Tongue (tissue), 3 donors: ENCODE measurements at places on chromosomes 16 and 17.

DNA sequence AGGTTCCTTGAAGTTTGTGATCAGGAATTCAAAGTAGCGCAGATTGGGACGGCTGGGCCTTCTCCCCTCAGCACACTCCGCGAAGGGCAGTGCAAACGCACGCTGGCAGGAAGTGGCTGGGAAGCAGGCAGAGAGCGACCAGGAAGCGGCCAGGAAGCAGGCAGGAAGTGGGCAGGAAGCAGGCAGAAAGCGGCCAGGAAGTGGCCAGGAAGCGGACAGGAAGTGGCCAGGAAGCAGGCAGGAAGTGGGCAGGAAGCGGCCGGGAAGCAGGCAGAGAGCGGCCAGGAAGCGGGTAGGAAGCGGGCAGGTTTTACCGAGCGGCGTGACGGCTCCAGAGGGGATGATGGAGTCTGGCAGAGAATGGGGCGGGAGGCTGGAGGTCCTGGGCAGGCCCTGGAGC lies 3.2 kb downstream of the DPEP1 start:
- DNase-seq: no peak

- DNase-seq: no peak
Observed at GRCh38 chr16:84330685-84331050, 36.0 kb downstream of the WFDC1 start.

DNA sequence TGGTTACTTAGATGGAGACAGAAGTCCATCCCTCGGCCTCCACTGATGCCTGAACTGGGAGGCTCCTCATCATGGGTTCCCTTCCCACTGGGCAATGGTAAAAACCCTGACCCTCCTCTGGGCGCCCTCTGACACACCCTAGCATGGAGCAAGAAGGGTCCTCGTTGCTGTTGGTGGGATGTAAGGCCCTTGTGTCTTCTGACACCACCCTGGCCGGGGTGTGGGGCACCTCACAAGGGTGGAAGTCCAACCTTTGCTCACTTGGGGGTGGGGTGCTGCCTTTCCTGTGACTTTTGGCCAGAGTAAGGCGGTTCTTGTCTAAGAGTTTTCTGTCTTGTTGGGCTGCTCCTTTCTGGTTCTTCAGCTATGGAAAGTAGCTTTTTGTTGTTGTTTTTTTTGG lies 28.7 kb downstream of the MPRIP start:
- no peak for DNase-seq

DNA sequence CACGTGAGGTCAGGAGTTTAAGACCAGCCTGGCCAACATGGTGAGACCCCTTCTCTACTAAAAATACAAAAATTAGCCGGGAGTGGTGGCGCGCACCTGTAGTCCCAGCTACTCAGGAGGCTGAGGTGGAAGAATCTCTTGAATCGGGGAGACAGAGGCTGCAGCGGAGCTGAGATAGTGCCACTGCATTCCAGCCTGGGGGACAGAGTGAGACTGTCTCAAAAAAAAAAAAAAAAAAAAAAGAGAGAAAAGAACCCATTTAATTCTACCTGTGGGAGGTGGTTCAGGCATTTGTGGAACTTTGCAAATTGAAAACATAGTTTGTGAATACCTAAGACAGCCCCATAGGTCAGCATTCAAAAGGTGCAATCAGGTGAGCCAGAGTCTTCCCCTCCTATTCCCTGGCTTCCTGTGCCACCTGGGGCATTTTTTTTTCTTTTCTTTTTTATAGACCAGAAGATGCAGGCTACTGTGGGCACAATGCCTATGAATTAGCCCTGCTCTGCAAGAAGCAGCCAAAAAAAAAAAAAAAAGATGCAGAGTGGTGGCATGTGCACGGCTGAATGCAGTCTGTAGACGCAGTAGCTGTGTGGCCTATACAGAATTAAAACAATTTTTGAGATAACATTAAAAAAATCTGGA lies 9.1 kb upstream of the SOCS3 start:
- no peak for DNase-seq

DNA sequence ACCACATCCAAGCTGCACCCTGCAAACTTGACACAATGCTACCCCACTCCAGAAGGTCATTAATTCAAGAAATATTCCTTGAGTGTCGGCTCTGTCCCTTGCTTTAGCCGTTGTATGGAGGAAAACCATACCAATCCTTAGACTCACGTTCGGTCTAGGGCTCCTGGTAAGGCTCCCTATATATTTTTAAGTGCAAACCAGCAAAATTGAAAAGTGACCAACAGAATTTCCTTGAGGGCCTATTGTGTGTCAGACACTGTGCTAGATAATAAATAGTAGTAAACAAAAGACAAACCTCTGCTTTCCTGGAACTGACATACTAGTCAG lies 390 bp upstream of the BBS2 start:
- no peak for DNase-seq

GRCh38 chr17:57537524-57538410 lies 207.3 kb downstream of the CCDC182 start:
- DNase-seq: no peak
